Activated CD4-positive, alpha-beta T cell treated with anti-CD3 and anti-CD28 coated beads, Interleukin-10, Interleukin-2, amounts not matched to agents 100 ng/mL and 50 ng/mL, durations not matched to agents 16 hours and 8 hours (primary cell): ENCODE measurements at places on chromosomes 11 and 22.
A peak's percentile ranks its signal among the peaks of the same experiment; 100 is the strongest.

- DNase-seq: no peak
These were observed 9.4 kb upstream of the CALCA start for GRCh38 chr11:14981507-14981906.

DNA sequence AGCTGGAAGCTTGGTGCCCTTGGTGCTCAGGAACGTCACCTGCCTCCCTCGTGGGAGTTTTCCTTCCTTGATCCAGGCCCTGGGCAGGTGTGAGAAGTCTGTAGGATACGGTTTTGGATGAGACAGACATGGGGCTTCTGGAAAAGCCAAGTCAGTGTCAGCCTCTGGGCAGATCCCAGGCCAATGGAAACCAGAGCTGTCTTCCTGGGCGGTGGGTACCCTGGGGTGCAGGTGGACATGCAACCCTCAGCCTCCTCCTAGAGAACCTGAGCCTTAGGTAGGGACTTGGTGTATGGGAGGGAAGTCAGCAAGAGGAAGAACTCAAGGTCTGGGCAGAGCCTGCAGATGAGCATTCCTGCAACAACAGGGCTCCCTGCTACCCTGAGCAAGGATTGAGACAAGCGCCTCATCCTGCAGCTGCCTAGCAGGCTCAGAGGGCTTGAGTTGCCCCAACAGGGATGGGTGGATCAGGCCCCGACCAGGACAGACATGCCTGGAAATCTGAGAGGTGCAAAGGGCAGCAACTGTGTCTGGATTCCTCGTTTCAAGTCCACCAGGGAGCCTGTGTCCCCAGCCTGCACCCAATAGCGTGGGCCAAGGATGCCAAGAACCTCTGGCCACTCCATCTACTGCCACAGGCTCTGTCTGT is 37.6 kb upstream of the SYT13 start:
- DNase-seq: no peak

- DNase-seq: no peak
These were observed 8.5 kb downstream of the MYRF start for GRCh38 chr11:61760946-61761345.

DNA sequence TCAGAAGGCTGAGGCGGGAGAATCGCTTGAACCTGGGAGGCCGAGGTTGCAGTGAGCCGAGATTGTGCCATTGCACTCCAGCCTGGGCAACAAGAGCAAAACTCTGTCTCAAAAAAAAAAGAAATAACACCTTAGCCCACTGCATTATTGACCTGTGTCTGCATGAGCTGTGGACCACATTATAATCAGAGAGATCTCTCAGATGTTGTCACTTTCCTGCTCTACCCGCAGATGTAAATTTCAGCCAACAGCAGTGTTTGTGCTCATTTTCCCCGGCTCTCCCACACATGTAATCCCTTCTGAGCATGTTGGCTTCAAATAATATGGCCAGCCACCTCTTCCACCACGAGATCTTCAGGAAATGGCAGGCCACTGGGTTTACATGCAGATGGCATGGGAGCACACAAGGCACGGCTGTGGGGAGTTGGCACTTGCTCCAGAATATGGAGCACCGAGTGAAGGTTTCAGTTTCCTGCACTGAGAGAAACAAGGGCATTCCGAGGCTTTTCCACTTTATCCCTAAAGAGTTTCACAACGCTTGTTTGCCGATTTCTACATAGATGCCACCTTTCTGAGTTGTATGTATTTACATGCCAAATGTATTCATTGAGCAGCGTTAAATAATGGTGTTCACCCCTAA is 19.7 kb downstream of the CDPF1 start:
- no peak for DNase-seq

DNA sequence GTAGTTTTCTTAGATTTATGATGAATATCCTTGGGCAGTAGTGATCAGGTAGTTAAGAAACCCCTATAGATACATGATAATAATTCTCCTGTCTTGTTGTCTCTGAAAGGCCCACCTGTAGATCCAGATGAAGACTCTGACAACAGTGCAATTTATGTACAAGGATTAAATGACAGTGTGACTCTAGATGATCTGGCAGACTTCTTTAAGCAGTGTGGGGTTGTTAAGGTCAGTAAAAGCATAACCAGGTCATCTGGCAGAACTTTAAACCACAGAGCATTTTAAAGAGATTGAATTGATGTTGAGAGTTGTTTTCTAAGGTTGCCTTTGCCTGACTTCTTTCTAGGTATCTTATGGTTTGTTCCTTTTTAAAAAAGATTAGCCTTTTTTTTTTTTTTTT is 14.1 kb upstream of the GAS2L1 start:
- DNase-seq: no peak

GRCh38 chr11:12598330-12599256 is 75.6 kb upstream of the TEAD1 start:
- DNase-seq: no peak

- DNase-seq: no peak
These were observed 192.6 kb downstream of the DSCAML1 start for GRCh38 chr11:117604336-117604995.

DNA sequence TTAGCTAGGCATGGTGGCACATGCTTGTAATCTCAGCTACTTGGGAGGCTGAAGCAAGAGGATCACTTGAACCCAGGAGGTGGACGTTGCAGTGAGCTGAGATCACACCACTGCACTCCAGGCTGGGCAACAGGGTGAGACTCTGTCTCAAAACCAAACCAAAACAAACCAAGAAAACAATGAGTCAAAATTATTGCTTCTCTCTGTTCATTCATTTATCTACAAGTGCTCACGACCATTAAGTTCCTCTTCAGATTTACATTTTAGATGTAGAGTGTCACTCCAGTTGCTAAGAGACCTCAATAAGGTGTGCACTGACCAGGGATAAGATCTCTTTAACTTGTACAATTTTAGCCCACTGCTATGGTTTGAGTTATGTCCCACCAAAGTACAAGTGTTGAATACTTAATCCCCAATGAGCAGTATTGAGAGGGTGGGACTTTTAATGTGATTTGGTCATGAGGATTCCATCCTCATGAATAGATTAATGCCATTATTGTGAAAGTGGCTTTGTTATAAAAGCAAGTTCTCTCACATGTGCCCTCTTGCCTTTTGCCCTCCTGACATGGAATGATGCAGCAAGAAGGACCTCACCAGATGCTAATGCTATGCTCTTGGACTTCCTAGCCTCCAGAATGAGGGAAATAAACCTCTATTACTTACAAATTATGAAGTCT is 7.8 kb downstream of the HNRNPUL2 start:
- peak; percentile 40 for DNase-seq

GRCh38 chr11:27084518-27084917 is 43.9 kb downstream of the BBOX1 start:
- DNase-seq: no peak

DNA sequence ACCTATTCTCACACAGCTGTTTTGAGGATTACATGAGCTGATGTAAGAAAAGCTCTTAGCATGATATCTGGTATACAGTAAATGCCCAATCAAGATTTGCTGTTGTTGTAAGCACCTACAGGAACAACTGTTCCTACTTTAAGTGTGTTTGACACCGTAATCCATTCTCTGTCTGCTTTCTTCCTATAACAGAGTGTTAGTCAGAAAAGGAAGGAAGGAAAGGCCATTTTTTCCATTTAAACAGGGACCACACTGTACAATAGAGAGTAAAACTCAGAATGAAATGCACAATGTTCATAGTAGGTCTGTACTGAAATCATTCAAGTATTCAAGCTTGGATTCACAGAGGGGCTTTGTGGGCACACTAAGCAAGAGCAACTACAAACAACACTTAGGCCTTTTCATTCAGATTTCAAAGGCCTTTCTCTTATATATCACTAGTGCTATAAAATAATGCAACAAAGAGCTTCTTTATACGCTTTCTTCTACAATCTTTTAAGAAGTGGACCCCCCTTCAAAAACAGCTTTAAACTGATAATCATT is 21.5 kb downstream of the MTCH2 start:
- no peak for DNase-seq

- peak; percentile 75 for DNase-seq
These were observed 28.6 kb upstream of the OR10G7 start for GRCh38 chr11:124069429-124070401.

DNA sequence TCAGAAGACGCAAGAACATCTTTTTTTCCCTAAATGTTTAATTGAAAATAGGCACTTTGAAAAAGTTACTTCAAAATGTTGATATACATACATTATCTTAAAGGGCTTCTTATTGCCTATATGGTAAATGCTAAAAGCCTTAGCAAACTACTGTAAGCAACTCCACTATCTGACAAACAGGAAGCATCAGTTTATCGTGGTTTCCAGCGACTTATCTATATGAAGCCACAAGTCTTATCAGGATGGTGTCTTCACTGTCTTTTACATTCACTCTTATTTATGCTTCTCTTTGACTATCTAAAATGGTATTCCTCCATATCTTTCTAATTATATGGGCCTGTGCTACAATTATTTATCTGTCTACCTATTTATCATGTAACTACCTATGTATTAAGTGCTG is 2091.9 kb downstream of the LRRC4C start:
- no peak for DNase-seq

- no peak for DNase-seq
These were observed 7.8 kb upstream of the FAT3 start for GRCh38 chr11:92216789-92217188.

GRCh38 chr11:75480185-75481175 is 45.3 kb downstream of the GDPD5 start:
- DNase-seq: no peak

- no peak for DNase-seq
These were observed 52.4 kb upstream of the RBFOX2 start for GRCh38 chr22:36081023-36081431.

GRCh38 chr11:96075532-96075959 is 151.6 kb upstream of the MTMR2 start:
- peak; percentile 54 for DNase-seq

DNA sequence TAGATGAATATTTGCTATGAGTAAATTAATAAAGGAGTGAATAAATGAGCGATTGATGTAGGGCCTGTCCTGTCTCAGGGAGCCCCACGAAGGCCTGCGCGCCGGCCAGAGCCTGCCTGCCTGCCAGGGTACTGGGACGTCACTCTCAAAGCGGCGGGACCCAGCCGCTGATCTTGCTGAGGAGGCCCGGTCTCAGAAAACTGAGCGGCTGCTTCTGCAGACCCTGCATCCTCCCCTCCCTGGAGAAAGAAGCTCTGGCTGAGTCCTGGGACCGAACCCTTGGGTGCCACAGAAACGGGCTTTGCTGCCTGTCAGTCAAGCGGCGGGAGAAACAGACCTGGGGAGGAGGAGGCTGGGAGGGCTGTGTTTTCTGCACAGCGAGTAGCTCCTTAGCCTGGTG is 91.6 kb upstream of the B3GAT1 start:
- no peak for DNase-seq

DNA sequence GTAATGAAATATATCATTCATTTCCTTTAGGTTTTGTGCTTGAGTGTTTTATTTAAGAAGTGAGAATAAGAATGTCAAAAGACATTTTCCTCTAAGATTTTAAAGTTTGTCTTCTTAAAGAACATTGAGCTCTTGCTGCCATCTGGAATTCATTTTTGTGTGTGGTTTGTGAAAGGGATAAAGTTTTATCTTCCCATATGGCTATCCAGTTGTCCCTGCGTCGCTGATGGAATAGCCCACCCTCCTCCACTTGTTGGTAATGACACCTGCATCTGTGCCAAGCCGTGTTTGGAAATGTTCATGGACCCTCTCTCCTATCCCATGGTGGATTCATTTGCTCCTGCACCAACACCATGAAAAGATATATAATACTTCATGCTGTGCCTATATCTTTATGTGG is 901.5 kb downstream of the BRD1 start:
- DNase-seq: no peak

DNA sequence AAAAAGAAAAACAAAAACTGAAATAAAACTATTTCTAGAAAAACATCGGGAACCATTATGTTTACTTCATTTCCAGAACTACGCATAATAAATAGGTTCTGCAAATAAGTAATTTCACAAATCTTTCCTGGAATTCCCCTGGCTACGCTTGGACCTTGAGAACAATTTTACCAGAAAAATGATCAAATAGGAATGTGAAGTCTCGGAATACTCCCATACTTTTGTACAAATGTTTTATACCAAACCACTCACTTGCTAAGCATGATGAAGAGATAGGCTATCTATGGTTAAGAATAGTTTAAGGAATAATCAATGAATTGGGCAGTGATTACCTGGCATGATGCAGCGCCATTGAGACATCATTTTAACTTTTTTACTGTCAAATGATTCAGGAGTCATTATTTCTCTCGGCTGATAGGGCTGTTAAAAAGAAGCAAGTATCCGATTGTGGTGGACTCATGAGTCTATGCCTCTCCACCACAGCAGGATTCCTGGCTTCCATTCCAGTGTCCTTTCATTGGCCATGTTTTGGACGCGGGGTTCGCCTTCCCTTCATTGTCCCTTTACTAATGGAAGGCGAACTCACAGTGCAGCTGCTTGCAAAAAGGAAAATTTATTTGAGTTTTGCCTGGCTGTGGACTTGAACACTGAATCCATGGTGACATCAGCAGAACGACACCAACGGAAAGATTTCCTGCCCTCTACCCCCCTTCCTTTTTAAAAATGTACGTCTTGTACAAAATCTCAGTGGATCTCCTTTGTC is 39.9 kb upstream of the BLID start:
- DNase-seq: no peak

- DNase-seq: no peak
These were observed 145.5 kb downstream of the TRIM29 start for GRCh38 chr11:119992171-119993051.

GRCh38 chr11:74680703-74681531 is 50.3 kb downstream of the CHRDL2 start:
- no peak for DNase-seq

DNA sequence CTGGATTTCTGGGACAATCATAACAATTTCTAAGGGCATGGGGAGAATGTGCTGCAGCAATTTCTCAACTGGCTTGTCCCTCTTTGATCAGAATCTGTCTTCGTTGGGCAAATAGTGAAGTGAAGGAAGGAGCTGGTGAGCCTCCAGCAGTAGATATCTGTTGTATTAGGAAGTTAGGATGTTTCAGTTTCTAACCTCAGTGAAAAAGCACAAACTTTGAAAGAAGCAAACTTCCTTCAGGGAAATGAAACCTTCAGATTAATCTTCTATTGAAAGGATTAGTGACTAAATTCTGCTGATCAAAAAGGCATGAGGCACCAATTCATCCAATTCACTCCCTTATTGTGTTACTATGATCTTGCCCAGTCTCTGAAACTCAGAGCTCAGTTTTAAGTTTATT is 24.3 kb downstream of the LMO2 start:
- no peak for DNase-seq

- DNase-seq: no peak
These were observed 50.9 kb upstream of the YWHAH start for GRCh38 chr22:31893460-31893859.

GRCh38 chr11:122724520-122724919 is 69.0 kb downstream of the UBASH3B start:
- DNase-seq: no peak

DNA sequence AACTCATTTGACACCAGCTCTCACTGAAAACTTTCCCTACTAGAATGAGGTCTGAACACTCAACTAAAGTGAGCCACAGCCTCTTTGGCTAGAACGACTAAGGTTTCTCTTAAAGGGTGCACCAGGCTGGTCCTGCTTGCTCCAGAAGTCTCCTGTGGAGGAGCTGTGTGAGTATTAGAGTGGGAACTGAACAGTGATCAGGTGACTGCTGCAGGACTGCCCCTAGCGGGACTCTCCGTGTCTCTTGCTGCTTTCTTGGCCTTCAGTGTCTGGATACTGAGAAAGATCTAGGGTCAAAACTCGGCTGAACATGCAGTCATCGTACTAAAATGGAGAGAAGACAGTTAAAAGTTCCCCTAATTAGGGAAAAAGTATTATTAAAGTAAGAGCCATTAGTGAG is 34.6 kb downstream of the FAM118A start:
- DNase-seq: no peak

- DNase-seq: no peak
These were observed 116.8 kb upstream of the NNMT start for GRCh38 chr11:114179234-114179941.

GRCh38 chr11:65575568-65576231 is at the start of gene EHBP1L1:
TSS of gene EHBP1L1 (plus strand) at chr11:65576053. CDS start at chr11:65576303, 250 bp downstream.
- peak; percentile 90 for DNase-seq
